Testis (tissue), 5 donors: ENCODE measurements at places on chromosomes 11 and 22. TPM values are rescaled to one million over a fixed set of nuclear protein-coding genes. Genes with fewer than 3 reads are reported as not detected.

The DNAJB13 gene
- 8.1 TPM for total RNA-seq

DNA sequence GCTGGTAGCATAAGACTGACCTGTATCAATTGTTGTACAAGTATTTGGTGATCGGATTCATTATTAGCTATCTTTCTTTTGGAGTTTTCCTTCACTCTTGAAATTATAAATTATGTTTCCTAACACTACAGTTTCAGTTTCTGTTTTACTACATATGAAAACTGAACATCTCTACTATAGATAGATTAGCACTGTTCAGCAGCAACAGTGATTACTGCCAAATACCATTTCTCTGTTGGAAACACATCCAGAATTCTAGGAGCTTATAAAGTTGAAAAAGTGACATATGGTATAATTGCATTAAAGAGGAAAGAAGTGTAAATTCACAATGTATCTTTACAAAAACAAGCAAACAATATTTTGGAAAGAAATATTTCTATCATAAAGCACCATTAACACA, 118.5 kb upstream of the GRIA4 start:
- H3K36me3 ChIP-seq = no peaks in the 10 kb centered on the region
- H3K4me1 ChIP-seq = no peaks in the 10 kb centered on the region
- no peak overlapping the region for H3K27ac ChIP-seq
- no peaks in the 10 kb centered on the region for H3K27me3 ChIP-seq

DNA sequence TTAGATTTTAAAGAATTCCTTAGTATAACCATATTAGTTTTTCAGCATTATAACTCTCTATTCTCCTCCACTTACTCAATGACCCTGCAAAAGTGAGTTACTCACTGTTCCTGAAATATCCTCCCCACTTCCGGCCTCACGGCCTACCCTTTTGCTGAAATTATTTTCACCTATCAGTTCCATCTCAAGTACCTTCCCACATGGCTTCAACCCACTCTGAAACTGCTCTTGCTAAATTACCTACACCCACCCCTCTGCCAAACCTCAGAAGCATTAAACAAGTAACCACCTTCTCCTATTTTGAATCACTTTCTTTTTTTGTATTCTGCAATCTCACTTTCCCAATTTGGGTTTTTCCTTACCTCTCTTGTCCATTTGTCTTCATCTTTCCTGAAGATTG, 37.7 kb downstream of the OR5P2 start:
- no peak overlapping the region for H3K4me3 ChIP-seq
- H3K27me3 ChIP-seq = no peaks in the 10 kb centered on the region
- H3K36me3 ChIP-seq = no peaks in the 10 kb centered on the region
- H3K27ac ChIP-seq = no peak overlapping the region
- no peak for DNase-seq

The MUC6 gene
- total RNA-seq = 0.19 TPM

- H3K27me3 ChIP-seq = no peaks in the 10 kb centered on the region
- H3K4me3 ChIP-seq = no peak overlapping the region
- no peak for DNase-seq
- no peaks in the 10 kb centered on the region for H3K36me3 ChIP-seq
- peaks cover 6% of the 10 kb centered on the region for H3K4me1 ChIP-seq
- H3K27ac ChIP-seq = no peak overlapping the region
These were observed 19.4 kb downstream of the OR2AT4 start for GRCh38 chr11:75077316-75077715.

- H3K27me3 ChIP-seq = no peaks in the 10 kb centered on the region
- no peaks in the 10 kb centered on the region for H3K36me3 ChIP-seq
- H3K4me1 ChIP-seq = no peaks in the 10 kb centered on the region
- no peak overlapping the region for H3K27ac ChIP-seq
These were observed 14.7 kb upstream of the KCTD17 start for GRCh38 chr22:37036655-37037377.

The ARHGAP32 gene
- 58.1 TPM for total RNA-seq

DNA sequence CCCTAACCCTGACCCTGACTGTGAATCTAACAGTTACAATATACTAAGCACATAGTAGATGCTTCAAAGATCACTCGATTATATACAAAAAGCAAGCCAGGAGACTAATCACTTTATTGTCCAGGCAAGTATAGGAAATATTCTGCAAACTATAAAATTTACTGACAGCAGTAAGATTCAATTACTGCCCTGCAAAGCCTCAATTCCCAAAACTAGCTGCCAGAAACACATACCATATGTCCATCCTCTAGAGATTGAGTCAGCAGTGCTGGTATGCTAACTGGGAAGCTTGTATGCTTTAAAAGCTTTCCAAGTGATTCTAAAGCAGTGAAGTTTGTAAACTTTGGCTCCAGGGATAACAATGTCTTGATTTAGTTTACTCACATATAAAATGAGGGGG, 26.1 kb downstream of the CSTF3 start:
- H3K4me3 ChIP-seq = no peak overlapping the region
- no peaks in the 10 kb centered on the region for H3K36me3 ChIP-seq
- no peaks in the 10 kb centered on the region for H3K4me1 ChIP-seq
- H3K27me3 ChIP-seq = no peaks in the 10 kb centered on the region
- H3K27ac ChIP-seq = no peak overlapping the region
